Stimulated activated CD4-positive, alpha-beta T cell treated with anti-CD3 and anti-CD28 coated beads, Interleukin-12 subunit alpha, Interleukin-12 subunit beta, amount 100 ng/mL, for 4 hours (primary cell): ENCODE measurements at places on chromosomes 1 and 21.

GRCh38 chr1:232462213-232462612, 167.7 kb downstream of the SIPA1L2 start:
- no peak for DNase-seq

DNA sequence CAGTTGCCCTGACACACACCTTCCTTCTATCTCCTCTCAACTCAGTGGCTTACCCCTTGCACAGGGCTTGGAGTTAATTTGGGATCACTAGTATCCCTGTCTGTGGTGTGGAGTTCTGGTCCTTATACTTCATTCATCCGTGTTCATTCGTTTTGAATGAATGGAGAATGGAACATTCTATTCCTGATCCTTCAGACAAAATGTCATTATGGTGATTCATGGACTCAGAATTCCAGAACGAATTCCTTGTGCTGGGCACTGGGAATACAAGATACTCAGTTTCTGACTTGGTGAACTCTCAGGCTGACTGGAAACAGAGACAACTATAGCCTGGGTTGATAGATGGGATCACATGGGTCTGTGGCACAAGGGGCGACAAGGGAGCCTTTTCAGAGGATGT, 49.9 kb upstream of the TRABD2B start:
- DNase-seq, result no peak

DNA sequence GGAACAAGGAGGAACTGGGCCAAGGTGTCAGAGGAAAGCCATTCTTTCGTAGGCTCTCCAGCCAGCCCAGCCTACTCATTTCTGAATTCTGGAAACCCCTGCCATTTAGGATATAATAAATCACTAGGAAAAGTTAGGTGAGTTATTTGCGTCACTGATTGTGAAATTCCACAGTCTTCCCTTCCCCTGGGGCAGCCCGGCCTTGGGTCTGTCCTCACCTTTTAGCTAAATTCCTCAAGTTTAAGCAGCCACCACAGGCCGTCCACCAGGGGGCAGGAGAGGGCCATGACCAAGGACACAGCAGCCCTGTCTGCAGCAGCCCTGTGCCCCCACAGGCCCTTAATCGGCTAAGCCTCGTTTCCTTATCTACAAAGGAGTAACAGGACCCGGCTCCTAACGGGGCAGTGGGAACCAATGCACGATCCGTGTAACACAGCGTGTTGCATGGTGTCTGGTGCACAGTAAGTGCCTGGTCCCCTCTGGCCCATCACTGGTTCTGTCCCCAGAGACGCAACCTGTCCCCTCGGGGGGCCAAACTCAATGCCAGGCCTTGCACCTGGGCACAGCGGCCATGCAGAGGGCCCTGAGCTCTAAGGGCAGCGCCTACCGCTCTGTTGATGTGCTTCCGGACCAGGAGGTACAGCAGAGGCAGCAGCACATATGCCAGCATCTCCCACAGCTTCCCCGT, 18.1 kb downstream of the GPR157 start:
- peak; percentile 86 for DNase-seq

DNA sequence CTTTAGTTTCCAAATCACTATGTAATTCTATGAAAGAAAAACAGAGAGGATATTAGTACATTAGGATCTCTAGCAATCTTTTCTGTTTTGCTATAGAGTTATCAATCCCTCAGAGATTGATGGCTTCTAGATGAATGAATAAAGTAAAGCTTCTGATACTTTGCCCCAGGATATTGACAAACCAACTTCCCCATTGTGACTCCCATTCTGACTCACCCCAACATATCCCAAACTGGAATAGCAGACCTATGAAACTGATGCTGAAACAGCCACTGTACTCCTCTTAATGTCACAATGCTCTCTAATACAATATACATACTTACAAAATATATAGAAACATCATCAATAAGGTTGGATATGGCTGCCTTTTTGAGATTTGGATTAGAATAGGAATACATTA, 442.1 kb upstream of the NR5A2 start:
- no peak for DNase-seq

DNA sequence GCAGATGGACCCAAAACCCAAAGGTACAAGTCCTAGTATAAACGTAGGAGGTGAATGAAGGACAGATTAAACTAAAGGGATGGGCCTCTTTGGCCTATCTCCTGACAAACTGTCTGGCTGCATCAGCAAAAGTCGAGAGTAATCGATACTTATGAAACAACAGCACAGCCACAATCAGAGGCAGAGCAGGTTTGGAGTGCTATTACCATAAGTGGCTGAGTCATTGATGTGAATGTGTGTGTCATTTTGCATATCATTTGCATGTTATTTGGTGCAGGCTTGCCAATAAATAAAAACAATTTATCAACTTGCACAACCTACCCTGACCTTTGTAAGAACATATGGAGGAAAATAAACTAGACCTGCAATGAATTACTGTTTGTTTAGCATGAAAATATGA, 283.1 kb downstream of the NUF2 start:
- no peak for DNase-seq

GRCh38 chr1:173043253-173043652, 7.5 kb downstream of the TNFSF18 start:
- no peak for DNase-seq

GRCh38 chr1:87044424-87044823, 130.0 kb downstream of the HS2ST1 start:
- DNase-seq, result no peak

DNA sequence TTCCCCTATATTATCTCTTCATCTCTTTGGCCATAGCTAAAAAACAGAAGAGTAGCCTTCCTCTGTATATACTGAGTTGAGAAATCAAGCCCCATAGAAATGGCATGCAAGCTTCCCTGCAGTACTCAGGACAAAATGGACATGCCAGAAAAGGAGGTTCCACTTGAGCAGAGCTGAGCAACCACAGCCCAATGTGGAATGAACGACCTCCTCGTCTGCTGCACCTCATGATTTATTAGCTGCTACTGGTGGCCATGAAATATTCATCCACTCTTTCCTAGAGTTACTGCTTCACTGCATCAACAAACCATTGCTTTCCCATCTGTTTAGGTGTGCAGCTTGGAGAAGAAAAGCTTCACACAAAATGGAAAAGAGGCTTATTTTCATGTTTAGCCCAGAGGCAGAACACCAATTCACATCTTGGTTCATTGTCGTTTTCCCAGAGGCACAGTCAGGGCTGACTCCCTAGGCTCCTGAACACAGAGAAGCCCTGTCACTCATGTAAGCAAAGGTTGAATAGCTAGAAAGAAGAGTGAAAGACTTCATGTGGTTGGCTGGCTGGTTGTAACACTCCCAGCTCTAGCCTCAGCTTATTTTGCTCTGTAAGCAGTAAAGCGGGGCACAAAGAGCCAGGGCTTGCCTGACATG, 148.0 kb downstream of the TSEN15 start:
- no peak for DNase-seq

- DNase-seq, result no peak
These were observed 275.5 kb downstream of the RGS7 start for GRCh38 chr1:241081473-241081872.

GRCh38 chr1:182200025-182200812, 138.7 kb upstream of the ZNF648 start:
- DNase-seq, result no peak

- DNase-seq, result no peak
These were observed 63.1 kb downstream of the TMPRSS15 start for GRCh38 chr21:18340387-18340942.

- no peak for DNase-seq
These were observed 20.5 kb upstream of the FRRS1 start for GRCh38 chr1:99786751-99787501.

GRCh38 chr1:205977402-205978014, 25.7 kb downstream of the RAB7B start:
- DNase-seq, result peak; percentile 77

DNA sequence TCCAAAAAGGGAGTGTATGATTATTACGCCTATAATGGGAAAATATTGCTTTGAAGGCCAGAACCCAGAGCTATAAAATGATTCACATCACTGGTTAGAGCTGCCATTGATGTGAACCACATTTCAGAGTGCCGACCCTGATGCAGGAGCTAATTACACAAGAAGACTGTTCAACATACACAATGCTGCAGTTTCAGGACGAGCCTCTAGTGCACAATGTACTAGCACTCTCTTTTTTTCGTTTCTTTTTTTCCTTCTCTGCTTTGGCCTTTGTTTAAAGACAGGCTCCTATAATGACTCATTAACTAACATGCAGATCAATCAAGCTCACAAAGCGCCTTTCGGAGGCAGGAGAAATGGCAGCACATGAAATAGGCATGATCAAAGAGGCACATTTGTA, 66.0 kb upstream of the HMGB4 start:
- DNase-seq, result no peak

DNA sequence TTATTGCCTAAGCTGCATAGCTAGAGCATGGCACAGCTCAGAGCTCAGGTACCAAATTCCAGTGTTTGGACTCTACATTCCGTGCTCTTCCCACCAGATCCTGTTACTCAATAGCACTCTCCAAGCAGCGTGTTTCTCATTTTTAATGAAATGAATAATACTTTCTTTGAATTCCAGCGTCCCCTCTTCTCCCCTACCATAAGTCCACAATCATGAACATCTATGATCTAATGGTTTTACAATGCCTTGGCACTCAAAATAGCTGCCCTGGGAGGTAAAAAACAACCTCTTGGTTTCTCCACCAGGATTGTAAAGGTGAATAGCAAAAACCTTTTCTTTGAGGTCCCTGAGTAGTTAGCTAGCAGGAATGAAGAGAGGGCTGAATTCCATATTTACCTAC, 480.0 kb upstream of the PKN2 start:
- no peak for DNase-seq

GRCh38 chr1:48025076-48025475, 27.9 kb upstream of the TRABD2B start:
- no peak for DNase-seq

DNA sequence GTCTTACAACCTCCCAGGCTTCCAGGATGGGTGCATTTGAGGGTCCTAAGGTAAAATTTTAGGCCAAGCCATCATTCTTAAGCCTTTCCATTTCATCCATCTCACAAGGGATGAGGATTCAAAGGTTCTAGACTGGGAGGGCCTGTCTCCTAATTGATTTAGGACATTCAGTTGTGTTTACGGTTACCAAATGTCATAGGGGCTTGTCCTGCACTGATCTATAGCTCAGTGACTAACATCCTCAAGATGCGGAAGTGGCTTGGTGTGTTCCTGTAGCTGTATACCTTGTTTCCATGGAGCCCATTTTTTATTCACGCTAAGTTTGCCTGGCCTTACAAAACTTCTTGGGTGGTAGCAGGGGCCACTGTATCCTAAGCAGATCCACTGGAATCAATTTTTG, 52.8 kb downstream of the DUSP10 start:
- no peak for DNase-seq

DNA sequence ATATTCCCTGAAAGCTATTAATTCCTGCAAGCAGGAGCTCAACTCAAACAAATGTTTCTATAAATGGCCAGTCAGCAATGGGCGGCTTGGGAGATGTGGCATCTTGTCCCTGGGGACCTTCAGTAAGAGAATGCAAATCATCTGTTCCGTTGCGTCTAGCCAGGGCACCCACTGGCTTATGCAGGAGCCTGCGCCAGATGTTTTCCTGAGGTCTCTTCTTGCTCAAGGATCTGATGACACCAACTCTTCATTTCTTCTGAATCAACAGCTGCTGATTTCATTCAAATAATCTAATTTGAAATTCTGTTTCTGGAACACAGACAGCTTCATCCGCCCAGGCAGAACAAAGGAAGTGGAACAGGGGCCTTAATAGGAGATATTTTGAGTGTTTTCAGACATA, 70.0 kb upstream of the AJAP1 start:
- no peak for DNase-seq

- no peak for DNase-seq
These were observed 150.6 kb upstream of the KCTD3 start for GRCh38 chr1:215416497-215416896.

DNA sequence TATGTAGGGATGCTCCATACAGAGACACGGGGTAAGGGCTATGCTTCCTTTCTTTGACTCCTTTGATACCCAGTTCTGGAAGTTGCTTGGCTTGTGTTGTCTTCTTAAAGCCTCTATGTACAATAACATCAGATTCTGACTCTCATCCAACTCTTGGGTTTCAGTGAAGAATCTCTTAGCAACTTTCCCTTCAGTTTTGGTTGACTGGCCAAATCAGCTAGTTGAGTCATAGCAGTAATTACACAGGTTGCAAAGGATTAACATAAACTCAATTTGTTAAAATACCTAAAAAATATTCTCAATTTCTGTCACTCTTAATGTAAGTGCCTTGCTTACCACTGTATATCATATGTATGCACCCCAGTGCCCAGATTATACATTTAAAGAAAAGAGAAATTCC, 9.2 kb downstream of the CD1E start:
- DNase-seq, result no peak

- no peak for DNase-seq
These were observed 8.8 kb upstream of the SRP9 start for GRCh38 chr1:225768662-225769426.
